ENCODE measurements at places on chromosomes 3 and 15.

- no peak for DNase-seq
Observed at GRCh38 chr15:90836296-90836871, 32.0 kb upstream of the FURIN start.

DNA sequence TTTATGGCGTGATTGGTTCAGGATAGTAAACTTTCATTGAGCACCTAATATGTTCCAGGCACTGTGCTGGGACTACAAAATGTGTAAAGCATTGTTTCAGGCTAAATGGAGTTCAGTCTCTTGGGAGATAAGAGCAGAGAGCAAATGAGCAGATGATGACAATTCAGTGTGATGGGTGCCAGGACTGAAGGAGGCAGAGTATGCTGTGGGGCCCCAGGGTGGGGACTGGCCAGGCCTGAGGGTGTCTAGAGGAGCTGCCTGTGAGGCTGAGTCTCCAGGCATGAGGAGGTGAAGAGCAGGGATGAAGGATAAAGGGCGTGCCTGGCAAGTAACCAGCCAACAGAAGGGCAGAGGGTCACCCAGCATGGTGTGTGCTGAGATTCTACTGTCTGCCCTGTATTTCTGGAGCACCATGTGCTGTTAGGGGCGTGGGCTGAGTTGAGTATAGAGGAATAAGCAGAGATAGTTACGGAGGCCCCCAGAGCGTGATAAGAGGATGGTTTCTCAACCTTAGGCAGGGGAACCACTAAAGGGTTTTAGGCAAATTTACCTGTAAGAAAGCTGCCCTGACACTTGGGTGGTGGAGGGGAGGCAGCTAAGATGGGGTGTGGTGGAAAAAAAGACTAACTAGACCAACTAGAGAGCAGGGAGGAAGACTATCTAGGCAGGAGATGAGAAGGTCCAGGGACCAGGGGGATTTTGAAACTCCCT lies 38.5 kb downstream of the EPHB1 start:
- DNase-seq = no peak

DNA sequence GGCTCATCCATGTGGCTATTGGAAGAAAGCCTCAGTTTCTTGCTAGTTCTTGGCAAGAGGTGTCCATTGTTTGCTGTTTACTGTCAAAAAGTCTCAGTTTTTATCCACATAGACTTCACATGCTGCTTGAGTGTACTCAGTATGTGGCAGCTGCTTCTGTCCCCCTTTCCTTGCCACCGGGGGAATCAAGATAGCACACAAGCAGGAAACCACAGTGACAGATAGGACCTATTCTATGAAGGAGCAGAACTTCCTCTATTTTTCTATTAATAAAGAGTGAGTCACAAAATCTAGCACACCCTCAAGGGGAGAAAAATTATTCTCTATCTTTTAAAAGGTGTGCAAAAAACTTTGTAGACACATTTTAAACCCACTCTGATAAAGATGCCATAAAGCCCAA lies 121.4 kb upstream of the GMNC start:
- DNase-seq = no peak

GRCh38 chr3:46280105-46280797 lies 38.0 kb downstream of the CCR3 start:
- DNase-seq = peak; percentile 88

- no peak for DNase-seq
Observed at GRCh38 chr15:46034755-46035154, 399.9 kb downstream of the SQOR start.

GRCh38 chr3:15462451-15462850 lies 35.1 kb downstream of the EAF1 start:
- no peak for DNase-seq

- no peak for DNase-seq
Observed at GRCh38 chr3:74127256-74127655, 487.2 kb downstream of the CNTN3 start.

Measured in activated CD4-positive, alpha-beta T cell treated with anti-CD3 and anti-CD28 coated beads, Interleukin-2, amount 10 ng/mL, durations not matched to agents 24 days and 14 days (primary cell).